ENCODE measurements at places on chromosomes 7 and 10.

- DNase-seq: no peak
Measured at GRCh38 chr10:86705905-86706304, 37.6 kb downstream of the LDB3 start.

DNA sequence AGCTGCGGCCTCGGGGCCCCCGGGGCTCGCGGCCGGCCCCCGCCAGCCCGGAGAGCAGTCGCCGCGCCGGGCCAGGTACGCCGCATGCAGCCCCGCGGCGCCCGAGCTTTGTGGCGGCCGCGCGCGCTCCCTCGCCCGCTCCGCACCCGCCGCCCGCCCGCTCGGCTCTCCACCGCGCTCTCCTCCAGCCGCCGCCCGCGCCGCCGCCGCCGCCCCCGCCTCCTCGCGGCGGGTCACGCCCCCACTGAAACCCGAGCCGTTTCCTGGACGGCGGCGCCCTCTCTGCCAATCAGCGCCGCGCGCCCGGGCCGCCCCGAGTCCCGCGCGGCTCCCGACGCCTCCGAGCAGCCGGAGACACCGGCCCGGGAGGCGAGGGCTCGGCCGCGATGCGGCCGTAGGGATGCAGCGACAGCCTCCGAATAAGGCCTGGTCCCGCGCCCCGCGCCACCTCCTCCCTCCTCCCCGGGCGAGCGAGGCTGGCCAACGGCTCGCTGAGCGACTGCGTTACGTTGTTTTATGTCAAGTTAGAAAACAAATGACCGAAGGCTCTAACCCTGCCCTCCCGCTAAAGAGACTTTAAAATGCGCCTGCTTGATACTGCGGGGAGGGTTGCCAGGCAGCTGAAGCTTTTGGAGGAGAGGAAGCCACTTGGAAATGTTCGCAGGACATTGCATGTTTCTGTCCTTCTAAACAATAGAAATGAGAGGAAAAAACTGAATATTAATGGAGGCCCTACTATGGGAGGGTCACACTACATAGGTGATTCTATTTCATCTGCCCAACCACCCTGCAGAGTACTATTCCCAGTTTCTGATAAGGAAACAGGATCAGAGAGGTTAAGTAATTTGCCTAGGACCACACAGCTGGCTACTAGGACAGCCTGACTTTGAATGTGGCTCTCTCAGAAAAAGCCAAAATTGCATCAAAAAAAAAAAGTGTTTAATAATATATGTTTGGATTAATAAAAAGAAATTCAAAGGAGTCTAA is at the start of gene FGFR2:
Gene FGFR2 (minus strand): TSS at position 182 of the 987 bp plus-strand sequence. CDS start 4,627 bp downstream, outside the sequence.
- peak; percentile 87 for DNase-seq

- no peak for DNase-seq
Measured at GRCh38 chr7:97868788-97869187, 3.4 kb downstream of the ASNS start.

GRCh38 chr7:93923942-93924341 is 2.4 kb downstream of the GNG11 start:
- DNase-seq: no peak

DNA sequence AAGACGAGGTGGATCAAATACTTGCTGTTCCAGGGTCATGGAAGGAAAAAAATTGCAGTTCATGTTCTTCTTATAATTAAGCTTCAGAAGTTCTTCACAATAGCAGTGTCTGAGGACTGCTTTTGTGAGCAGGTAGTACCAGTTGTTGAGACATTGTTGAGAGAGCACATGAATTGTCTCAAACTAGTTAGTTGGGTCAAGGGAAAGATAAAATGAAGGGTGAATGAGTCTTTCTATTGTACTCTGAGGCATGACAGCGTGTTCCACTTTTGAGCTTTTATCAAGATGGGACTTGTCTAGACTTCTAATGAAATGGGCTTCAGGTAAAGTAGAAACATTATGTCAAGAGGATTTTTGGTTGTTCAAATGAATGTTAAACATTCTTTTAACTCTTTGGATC is 26.0 kb downstream of the KAT6B start:
- no peak for DNase-seq

DNA sequence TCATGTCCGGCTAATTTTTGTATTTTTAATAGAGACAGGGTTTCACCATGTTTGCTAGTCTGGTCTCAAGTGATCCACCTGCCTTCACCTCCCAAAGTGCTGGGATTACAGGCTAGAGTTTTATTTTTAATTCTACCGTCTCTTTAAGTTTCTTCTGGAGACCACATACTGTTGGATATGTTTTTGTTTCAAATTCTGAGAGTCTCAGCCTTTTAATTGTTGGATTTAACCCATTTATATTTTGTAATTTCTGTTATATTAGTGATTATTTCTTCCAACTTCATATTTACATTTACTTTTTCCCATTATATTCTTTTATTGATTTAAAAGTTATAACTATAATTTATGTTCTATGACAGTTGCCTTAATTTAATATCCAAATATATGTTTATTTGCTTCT is 139.4 kb downstream of the BMS1 start:
- no peak for DNase-seq

- no peak for DNase-seq
Measured at GRCh38 chr7:2159176-2159520, 73.6 kb downstream of the MAD1L1 start.

DNA sequence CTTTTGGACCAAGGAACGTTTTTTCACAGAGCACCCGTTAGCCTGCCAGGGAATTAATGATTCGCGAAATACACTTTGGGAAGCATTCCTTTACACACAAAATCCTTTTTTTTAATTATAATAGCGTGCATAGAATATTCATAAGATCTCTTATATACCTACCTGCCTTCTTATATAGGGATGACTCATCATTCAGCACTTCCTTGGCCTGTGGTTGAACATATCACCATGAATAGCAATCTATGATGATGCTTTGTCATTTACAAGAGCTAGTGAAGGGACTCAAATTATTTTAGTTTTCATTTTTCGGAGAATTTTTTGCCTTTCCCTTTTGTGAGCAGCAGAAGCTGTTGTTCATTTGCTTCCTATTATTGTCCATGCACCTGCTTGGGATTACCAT is 97.0 kb downstream of the CDH23 start:
- DNase-seq: no peak

GRCh38 chr7:1031716-1032455 is 12.5 kb upstream of the GPR146 start:
- DNase-seq: no peak

DNA sequence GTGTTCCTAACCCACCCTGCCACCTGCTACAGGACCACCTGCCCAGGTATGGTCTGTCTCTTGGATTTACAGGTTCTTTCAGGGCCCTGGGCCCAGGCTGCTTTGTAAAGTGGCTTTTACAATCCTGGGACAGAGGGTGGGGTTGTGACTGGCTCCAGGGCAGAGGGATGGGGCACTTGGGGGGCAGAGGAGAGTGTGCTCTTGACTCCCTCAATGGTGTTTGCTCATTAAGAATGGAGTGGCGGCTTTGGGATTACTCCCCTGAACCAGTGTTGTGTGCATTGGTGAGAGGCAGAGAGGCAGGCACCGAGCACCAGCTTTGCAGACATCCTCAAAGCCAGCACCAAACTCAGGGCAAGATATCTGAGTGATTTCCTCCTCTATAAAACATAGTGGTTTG is 43.5 kb downstream of the VWA2 start:
- no peak for DNase-seq

DNA sequence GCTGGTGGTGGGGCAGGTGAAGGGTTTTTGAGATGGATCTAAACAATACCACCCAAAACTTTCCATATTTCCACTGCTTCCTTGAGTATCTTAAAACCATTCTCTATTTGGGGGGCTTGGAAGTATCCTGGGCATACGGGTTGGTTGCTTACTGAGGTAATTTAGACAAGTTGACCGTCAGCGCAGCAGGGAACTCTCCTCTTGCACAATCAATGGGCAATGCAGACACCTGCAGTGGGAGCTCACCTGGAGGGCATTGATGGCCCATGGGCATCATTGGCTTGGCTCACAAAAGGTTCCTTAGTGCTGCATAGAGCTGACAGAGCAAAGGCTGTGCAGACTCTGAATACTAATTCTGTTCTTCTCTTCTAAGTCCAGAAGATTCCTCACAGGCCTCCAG is 101.5 kb downstream of the EPDR1 start:
- no peak for DNase-seq

- DNase-seq: no peak
Measured at GRCh38 chr7:1062296-1063294, 18.2 kb downstream of the GPR146 start.

GRCh38 chr7:5351507-5352265 is 68.9 kb downstream of the SLC29A4 start:
- no peak for DNase-seq

DNA sequence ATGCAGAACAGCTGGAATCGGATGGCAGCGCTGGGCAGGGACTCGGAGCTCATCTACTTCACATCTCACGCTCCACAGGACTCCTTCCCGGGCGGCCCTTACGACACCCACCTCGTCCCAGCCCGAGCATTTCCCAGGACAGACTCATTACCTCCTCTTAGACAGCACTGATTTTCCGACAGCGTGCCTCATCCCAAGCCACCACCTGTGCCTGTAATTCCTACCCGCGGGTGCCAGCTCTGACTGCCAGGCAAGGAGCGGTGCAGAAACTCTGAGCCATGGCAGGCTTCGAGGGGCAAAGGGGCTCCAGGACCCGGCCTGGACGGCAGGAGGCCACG is 25.6 kb downstream of the GPER1 start:
- DNase-seq: no peak

DNA sequence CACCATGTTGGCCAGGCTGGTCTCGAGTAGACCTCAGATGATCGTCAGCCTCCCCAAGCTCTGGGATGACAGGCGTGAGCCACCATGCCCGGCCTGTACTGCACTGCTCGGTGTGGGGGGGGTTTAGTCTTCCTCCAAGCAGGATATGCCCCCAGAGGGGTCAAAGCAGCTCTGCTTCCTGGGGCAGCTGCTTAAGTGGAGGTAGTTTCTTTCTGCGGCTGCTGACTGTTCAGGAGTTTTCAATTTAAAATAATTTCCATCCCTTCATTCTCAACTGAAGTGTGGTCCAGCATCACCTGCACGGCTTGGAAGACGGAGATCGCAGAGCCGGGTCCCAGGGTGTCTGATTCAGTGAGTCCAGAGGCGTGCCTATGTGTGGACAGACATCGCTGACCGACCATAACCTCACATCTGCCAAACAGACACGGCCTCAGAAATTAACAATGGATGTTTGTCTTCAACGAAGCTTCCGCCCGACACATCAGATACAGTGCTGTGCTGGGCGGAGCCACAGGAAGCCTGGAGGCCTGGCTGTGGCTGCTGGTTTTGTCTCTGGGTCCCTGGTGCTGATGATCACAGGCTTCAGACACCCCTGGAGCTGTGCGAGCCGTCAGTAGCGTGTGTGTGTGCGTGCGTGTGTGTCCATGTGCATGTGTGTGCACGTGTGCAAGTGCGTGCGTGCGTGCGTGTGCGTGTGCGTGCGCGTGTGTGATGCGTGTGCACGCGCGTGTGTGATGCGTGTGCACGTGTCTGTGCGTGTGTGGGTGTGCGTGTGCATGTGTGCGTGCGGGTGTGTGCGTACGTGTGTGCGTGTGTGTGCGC is 226.5 kb upstream of the PITRM1 start:
- DNase-seq: no peak

DNA sequence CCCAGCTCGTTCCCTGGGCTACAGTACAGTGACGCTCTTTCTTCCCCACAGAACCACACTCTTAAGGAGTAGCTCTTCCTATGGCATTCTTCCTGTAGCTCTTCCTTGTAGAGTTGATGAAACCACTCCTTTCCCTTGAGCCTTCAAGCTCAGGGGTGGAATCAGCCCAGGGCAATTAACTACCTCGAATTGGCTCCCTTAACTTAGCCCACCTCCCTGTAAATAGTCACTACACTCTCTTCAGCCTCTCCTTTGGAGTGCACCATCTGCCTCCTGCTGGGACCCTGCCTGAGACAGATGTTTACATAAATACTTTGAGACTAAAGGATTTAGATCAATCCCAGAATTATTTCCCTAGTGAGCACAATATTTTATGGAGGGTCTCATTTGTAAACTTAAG is 537.8 kb upstream of the AUTS2 start:
- no peak for DNase-seq

GRCh38 chr7:111678281-111678680 is 116.0 kb upstream of the IMMP2L start:
- no peak for DNase-seq

DNA sequence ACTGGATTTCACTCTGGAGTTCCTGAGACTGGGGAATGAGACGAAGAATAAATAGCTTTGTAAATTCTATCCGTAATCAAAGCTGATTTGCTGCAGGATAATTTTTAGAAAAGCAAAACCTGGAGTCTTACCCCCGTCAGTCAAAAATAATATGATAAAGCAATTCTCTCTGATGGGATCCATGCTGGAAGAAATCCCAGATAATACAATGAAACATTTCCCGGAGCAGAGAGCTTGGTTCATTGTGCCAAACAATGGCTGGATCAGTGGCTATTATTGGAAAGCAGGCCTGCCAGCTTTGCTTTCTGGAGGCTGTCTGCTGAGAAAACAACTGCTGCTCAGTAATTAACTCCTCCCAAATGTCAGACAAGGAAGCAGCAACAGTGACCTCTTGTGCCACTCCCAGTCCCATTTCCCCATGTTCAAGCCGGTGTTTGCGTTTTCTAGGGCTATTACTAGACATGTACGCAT is 609.4 kb upstream of the PCDH15 start:
- DNase-seq: no peak

DNA sequence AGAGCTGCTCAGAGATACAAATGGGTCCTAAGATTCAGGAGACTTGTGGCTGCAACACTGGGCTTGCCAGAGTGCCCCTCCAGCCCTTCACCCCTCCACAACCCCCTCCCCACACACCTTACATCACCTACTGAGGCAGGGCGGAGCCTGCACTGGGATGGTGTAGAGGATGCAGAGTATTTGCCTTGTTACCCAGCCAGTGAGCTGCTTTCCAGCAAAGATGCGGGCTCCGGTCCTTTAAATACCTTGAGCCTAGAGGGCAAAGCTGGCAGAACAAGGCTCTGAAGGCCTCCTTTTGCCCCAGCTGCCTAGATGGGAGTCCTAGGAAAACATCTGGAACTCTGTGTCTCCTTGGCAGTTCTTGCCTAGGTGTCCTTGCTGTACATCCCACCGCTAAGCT is 34.6 kb downstream of the KAZALD1 start:
- no peak for DNase-seq

- DNase-seq: peak; percentile 40
Measured at GRCh38 chr7:76260171-76260703, 42.2 kb upstream of the HSPB1 start.

DNA sequence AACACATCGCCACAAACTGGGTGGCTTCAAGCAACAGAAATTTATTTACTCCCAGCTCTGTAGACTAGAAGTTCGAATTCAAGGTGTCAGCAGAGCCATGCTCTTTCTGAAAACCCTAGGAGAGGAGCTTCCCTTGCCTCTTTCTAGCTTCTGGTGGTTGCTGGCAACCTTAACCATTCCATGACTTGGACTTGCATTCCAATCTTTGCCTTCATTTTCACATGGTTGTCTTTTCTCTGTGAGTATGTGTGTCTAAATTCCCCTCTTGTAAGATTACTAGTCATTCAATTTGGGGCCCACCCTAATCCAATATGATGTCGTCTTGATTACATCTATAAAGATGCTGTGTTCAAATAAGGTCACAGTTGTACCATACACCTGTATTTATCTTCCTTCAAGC is 65.9 kb upstream of the PRKG1 start:
- DNase-seq: no peak

DNA sequence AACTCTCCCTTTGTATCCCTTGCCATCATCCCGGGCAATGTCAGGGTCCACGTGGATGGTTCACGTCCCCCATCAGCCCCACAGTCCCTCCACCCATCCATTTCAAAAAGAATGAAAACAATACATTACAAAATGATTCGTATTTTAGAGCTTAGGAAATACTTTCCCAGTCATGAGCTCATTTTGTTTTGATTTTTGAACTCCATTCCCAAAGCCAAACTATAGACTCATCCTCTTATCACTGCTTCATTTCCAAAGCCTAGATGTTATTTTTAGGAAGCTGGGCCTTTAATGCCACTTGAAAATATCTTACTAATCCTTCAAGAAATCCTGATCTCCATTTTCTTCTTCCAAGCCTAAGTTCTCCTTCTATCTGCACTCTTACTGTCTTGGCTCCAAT is 72.1 kb downstream of the WNT2 start:
- no peak for DNase-seq

Data from ovary (tissue), 10 donors.